ENCODE measurements at places on chromosomes 11 and 22. TPM values are rescaled to one million over a fixed set of nuclear protein-coding genes. Genes with fewer than 3 reads are reported as not detected.

DNA sequence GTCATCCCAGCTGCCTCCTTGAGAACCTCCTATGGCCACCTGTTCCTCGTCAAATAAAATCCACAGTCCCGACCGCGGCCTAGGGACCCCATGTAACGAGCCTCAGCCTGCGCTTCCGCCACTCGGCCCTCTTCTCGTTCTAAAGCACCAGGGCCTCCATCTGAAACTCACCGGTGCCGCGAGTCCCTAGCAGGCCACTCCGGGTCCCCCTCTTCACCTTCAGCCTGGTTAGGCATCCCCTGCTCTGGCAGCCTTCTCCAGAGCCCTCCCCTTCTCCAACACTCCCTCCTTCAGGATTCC is 2.4 kb upstream of the SSTR3 start:
- H3K27ac ChIP-seq, result no peak overlapping the region
- DNase-seq, result no peak
- H3K36me3 ChIP-seq, result no peaks in the 10 kb centered on the region
- no peaks in the 10 kb centered on the region for H3K27me3 ChIP-seq
- no peak overlapping the region for H3K4me3 ChIP-seq

GRCh38 chr22:35622191-35622913 is 5.2 kb upstream of the MB start:
- H3K36me3 ChIP-seq, result no peaks in the 10 kb centered on the region
- no peak overlapping the region for H3K27ac ChIP-seq
- H3K4me1 ChIP-seq, result peaks cover 3% of the 10 kb centered on the region
- DNase-seq, result no peak

MS4A3 gene
- not detected for total RNA-seq

DNA sequence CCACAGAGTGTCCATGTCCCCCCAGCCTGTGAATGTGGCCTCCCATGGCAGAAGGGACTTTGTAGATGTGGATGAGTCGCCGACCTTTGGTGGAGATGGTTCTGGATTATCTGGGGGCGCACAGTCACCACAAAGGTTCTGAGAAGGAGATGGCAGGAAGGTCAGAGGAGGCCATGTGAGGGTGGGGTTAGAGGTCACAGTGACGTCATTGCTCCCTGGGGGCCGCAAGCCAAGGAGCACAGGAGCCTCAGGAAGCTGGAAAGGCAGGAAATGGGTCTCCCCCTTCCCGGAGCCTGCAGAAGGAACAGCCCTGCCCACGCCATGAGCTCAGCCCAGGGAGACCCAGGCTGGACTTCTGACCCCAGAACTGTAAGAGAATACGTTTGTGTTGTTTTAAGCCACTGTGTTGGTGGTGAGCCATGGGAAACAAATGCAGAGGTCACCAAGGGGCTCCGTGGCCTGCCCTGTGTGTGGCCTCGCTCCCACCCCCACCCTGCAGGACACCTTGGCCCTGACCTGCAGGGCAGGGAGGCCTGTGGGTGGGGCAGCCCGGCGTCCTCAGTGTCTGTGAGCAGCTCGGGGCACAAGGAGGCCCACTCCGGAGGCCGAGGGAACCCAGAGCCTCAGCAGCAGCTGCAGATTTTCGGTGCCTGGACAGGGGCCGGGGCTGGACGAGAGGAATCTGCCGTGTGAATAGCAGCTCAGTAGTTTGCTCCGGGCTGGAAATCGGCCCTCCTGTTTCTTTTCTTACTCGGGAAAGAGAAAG is 32.1 kb downstream of the GRAMD4 start:
- H3K36me3 ChIP-seq, result no peaks in the 10 kb centered on the region
- H3K27ac ChIP-seq, result no peak overlapping the region
- no peak for DNase-seq
- no peaks in the 10 kb centered on the region for H3K27me3 ChIP-seq
- H3K4me1 ChIP-seq, result peaks cover 8% of the 10 kb centered on the region

DNA sequence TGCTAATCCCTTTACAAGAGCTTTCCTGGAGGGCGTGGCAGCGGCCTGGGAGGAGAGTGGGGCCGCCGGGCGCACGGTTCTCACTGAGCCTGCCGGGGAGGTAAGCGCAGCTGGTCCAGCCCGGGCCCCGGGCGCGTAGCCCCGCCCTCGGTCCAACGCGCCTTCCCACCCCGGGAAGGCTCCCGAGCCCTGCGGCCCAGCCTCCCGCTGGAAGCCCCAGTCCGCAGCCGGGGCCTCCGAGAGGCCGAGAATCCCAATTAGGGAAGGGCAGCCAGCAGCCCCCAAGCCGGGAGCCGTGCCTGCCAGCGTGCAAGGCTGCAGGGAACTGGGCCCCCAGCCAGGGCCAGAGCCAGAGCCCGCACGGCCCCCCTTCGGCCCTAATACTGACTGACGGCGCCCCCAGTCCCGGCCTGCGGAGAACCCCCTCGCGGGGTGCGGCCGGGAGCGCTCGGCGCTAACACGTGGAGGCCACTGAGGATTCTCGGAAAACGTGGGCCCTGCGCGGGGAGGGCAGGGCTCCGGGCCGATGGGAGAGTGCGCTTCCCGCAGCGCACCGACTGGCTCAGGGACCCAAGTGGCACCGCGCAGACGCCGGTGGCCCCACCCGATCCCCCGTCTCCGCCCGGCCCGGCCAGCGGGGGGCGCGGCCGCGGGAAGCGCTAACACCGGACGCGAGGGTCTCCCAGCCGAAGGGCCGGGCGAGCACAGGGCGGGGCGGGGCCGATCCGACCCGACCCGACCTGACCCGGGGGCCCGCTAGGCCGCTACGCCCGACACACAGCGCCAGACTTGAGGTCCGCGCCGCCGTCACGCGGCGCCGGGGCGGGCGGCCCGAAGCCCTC is 5.7 kb downstream of the ZFTA start:
- H3K36me3 ChIP-seq, result no peaks in the 10 kb centered on the region
- DNase-seq, result no peak
- H3K27me3 ChIP-seq, result no peaks in the 10 kb centered on the region
- H3K4me1 ChIP-seq, result no peaks in the 10 kb centered on the region
- no peak overlapping the region for H3K4me3 ChIP-seq
